ENCODE measurements at places on chromosomes 7 and 10.

GRCh38 chr7:121546632-121547543, 150.8 kb upstream of the FAM3C start:
- no peak for DNase-seq

DNA sequence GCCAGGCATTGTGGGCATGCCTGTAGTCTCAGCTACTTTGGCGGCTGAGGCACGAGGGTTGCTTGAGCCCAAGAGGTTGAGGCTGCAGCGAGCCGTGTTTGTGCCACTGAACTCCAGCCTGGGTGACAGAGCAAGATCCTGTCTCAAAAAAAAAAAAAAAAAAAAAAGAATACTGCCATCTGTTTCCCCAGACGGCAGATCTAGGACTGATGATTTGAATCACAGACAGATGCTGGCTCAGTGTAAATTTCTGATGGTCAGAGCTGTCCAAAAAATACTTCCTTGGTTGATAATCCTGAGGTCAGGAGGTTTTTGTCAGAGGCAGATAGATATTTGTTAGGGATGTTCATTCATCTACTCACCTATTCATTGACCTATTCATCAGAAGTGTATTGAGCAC, 130.7 kb downstream of the REEP3 start:
- DNase-seq = no peak

DNA sequence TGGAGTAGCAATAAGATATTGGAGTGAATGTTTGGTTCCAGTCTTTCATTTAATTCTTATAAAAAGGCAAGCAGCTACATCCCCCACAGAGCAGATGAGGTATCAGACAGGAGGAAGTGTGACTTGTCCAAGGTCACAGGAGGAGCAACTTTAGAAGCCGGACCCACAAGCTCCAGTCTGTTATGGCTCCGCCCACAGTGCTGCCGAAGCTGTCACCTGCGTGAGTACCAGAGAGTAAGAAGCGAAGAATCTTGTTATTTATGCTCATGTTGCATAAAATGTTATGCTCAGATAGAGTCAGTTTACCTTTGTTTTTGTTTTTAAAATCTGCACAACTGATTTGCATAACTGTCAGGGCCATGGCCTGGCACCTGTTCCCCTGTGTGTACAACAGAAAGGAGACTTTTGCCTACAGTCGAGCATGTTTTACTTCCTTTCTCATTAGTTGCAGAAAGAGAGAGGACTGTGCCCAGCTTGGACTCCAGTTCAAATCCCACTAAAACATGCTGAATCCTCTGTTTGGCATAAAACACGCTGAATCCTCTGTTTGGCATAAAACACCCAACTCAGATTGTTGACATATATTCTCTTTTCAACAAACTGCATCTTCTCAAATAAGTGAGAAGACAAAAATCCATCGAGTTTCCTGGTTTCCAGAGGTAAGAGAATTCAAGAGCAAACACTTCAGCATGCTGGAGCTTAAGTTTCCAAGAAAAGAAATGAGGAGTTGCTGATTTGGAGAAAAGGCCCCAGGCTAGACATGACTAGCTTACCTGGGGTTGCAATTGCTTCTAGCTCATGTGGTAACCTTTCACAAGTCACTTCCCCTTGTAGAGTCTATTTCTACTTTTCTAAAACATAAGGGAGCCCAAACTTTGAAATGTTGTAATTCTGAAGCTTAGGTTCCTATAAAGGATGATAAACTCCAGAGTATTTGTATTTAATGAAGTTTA, 409.8 kb upstream of the ZMIZ1 start:
- DNase-seq = no peak

- DNase-seq = no peak
Observed at GRCh38 chr10:128286141-128286761, 160.0 kb upstream of the MKI67 start.

DNA sequence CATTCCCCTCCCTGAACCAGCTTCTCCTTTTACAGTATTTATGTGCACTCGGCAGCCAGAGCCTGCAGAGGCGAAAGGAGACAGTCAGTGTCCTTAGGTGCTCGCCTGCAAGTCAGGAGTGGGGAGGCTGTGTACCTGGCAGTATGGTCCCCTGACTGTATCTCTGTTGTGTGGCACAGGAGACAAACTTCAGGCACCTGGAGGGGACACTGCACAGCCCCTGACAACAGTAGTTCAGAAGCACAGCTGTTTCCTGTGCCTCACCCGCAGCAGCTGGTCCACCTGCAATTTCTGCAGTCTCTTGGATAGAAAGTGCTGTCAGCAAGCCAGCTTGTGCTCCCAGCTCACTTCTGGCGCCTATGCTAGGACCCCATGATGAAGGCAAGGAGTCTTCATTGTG, 73.4 kb upstream of the LAMB4 start:
- DNase-seq = no peak

GRCh38 chr10:12780634-12781601, 220.6 kb downstream of the CCDC3 start:
- no peak for DNase-seq

DNA sequence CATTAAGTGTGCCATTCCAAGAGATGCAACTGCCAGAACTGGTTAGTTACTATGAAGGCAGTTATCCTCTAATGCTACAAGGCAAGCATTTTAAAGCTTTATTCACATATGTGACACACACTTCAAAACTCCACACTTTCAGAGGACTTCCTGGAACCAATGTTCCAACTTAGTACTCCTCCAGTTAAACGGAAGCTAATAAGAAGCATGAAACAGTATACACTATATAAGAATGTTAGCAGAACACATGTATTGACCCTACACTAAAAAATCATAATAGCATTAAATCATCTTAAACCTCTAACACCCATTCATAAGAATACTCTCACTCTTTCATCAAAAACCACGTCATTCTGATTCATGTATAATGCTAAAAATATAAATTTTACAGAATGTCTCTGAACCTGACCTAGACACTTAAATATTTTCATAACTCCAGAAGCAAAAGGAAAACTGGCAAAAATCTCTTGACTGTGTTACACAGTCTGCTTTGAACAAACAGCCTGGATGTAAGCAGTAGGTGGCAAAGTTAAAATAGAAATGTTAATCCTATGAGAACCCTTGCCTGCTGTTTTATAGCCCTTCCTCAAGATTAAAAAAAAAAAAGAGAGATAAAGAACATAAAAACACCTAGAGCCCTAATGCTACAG, 135.0 kb downstream of the SEMA3C start:
- no peak for DNase-seq

- DNase-seq = no peak
Observed at GRCh38 chr7:24384362-24385030, 100.5 kb downstream of the NPY start.

DNA sequence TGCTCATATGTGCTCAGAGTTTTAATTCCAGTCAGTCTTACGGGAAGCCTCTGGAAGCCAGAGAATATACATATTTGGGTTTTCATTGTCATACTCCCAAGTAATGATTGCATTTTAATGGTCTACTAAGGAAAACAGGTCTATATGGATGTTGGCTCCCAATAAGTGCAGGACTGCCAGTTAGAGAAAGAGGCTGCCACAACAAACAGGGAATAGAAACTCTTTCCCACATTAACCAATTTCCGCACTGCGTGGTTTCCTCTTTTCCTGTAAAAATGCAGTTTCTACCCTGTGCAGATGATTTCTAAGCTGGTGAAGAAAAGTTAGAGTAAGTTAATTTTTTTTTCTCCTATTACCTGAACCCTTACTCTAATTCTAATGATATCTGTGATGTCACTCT, 78.2 kb downstream of the CCSER2 start:
- DNase-seq = no peak

GRCh38 chr7:30183749-30184369, 49.1 kb downstream of the MTURN start:
- no peak for DNase-seq

DNA sequence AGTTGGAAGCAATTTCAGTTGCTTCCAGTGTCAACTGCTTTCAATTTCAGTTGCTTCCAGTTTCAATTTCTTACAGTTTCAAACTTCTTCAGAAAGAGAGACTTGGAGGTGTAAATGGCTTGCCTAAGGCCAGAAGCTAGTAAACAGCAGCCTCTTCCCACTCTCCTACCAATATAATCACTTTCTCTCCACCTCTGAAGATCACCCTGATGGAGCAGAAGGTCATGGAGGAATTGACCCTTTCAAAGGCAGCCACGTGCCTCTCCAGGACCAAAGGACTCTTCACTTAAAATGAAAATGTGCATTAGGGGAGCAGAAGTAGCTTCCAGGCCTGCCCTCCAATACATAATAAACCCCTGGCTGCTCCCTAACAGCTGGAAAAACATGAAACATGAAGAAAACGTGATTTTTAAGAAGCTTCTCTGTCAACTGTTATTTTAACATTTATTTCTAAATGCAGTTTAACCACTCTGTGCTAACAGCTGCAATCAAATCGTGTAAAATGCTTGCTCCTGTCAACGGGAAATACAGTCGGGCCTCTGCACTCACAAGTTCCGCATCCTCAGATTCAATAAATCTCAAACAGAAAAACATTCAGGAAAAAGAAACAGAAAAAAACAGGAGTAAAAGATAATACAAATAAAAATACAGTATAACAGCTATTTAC, 1020.6 kb downstream of the XPNPEP1 start:
- DNase-seq = no peak

- DNase-seq = no peak
Observed at GRCh38 chr10:17782921-17783665, 26.1 kb upstream of the MRC1 start.

DNA sequence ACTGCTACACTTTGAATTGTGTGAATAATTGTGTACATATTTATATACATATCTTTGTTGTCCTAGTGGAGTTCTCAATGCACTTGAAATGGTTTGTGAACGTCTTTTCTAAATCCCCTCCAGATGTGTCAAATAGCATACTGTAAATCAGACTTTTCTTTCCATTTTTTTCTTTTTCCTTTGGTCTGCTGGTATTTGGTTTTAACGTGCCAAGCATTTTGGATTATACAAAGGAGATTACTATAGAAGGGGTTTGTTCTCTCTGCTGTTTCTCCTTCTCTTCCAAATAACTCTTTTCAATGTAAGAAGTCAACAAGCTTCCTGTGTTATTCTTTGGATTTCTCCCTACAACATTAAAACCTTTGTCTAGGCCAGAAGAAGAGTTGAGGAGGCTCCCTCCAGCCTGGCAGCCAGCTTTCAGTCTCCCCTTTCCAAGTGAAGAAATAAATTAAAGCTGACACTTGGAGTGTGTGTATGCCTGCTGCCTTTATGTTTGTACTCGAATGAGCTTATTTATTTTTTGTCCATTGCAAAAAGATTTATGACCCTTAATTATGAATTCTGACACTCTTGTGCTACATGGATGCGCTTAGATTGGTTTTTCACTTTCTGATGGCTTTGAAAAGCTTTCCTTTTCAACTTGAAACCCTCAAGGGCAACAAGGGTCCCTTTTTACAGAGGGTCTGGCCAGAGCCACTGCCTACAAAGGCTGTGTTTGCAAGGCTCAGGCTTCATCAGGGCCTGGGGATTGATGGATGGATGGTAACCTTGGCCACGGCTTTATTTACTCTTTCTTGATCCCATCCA, 107.8 kb downstream of the RAB18 start:
- no peak for DNase-seq

- no peak for DNase-seq
Observed at GRCh38 chr10:59791601-59792000, 38.3 kb upstream of the MRLN start.

DNA sequence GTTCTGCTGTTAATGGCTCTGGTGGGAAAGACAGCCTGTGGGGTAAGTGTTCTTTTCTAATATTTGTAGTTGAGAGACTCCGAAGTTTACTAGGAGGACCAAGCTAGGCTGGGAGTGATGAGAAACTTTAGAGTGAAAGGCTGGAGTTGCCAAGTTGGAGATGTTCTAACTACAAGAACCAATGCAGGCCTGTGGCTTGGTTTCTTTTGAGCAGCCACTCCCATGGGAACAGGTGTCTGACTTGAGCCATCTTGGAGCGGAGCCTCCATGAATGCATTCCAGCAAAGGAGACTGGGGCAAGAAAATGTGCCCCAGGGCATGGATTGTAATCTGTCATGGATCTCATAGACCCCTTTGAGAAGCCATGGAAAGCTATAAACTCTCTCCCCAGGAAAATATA, 296 bp downstream of the HABP2 start:
- no peak for DNase-seq

DNA sequence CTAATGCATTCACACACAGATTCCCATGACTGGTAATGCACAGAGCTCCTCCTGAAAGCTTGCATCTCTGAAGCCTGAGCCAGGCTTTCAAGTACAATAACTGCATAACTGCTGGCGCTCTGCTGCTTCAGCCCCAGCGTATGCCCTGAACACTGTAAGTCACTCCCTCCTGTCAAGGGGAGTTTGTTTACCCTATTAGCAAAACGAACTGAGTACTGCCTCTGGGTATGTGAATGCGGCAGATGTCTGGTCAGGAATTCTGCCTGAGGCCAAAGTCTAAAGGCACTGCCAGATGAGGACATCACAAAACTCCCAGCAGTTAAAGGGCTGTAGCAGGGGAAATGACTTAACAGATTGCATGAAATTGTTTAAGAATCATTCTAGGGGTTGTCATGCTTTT, 97.7 kb downstream of the NRCAM start:
- no peak for DNase-seq

DNA sequence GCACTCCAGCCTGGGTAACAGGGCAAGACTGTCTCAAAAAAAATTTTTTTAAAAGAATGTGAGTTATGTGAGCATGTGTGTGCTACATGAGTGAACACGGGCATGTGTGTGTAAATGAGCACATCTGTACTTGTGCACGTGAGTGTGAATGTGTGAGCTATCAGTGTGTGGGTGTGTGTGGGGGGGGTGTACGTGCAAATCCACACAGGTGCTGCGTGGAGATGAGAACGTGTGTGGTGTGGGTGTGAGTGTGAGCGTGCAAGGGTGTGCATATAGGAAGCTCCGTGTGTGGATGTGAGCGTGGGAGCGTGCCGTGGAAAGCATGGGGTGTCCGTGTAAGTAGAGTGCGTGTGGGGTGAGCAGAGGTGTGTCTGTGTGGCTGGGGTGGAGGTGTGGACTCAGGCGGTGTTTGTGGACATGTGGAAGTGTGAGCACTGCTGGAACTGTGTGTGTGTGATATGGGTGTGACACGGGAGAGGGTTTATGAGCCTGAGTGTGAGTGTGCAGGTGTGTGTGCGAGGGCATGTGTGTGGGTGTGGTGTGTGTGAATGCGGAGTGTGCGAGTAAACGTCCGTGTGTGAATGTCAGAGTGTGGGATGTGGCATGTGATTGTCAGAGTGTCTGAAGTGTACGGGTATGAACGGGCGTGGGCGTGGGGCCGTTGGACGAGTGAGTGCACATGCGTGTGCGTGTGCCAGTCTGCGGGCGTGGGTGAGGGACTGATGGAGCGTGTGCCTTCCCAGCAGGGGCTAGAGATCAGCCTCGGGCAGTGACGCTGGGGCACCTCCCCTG, 45.9 kb upstream of the TNRC18 start:
- no peak for DNase-seq

DNA sequence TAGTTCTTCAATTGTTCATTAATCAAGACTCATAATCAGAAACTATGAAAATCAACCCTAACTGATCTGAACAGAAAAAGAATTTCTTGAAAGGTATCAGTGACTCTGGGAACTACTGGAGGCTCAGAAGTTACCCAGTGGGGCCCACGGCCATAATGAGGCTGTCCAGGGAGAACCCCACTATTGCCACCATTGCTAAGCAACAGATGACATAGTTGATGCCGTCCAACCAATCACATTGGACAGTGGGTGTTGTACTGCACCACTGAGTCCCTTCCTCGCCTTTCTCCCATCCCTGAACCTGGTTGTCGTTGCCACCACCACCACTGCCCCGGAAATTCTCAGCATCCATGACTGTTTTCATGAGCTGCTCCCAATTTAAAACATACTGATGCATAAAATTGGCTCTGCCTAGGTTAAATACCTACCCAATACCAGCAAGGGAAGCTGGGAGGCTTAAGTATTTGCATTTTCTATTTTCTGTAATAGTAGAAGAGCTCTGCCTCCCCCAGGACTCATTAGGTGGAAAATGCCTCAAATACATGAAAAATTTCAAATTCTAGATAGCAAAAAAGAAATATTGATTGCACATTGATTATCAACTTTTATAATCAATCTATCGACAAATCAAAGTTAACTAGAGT, 26.7 kb upstream of the USP6NL start:
- DNase-seq = no peak

Measured in prostate gland (tissue), 2 donors.